NCI-H2029 treated with DMSO at 0.1 percent for 48 hours (cell line): ENCODE measurements at places on chromosomes 12 and 14.

GRCh38 chr14:96587823-96588385, 85.7 kb downstream of the PAPOLA start:
- DNase-seq, result no peak

DNA sequence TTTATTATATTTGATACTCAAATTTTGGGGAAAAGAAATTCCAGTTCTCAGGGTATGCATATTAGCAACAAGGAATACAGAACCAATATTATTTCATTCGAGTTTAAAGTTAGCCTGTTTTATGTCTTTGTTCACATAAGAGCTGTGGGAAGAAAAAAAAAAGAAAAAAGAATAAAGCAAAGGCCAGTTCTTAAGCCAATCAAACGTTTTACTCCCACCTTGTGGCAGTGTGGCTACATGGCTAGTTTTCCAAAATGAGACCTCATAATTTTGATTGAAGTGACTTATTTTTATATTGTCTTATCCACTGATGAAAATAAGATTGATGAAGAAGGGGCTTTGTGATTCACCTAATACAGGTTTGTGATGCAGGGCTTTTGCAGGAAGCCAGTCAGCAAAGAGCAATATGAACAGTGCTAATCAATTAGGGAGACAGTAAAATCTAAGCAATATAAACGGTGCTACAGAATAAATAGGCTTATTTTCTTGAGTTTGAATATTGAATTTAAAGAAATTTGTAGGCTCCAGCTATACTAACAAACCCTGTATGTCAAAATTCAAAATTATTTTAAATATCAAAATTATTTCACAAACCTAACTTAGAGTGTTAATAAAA, 624.1 kb upstream of the FOXG1 start:
- DNase-seq, result no peak

GRCh38 chr12:112843287-112843686, 51.7 kb downstream of the RPH3A start:
- no peak for DNase-seq

DNA sequence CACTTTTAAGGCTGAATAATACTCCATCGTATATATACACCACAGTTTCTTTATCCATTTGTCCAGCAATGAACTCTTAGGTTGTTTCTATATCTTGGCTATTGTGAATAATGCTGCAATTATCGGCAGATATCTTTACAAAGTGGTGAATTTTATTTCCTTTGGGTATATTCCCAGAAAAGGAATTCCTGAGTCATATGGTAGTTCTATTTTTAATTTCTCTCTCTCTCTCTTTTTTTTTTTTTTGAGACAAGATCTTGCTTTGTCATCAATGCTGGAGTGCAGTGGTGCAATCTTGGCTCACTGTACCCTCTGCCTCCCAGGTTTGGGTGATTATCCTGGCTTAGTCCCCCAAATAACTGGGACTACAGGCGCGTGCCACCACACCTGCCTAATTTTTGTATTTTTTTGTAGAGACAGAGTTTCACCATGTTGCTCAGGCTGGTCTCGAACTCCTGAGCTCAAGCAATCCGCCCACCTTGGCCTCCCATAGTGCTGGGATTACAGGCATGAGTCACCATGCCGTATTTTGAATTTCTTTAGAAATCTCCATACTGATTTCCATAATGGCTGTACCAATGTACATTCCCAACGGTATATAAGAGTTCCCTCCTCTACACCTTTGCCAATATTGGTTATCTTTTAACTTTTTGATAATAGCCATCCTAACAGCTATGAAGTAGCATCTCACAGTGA, 98.4 kb downstream of the EFCAB11 start:
- DNase-seq, result no peak

DNA sequence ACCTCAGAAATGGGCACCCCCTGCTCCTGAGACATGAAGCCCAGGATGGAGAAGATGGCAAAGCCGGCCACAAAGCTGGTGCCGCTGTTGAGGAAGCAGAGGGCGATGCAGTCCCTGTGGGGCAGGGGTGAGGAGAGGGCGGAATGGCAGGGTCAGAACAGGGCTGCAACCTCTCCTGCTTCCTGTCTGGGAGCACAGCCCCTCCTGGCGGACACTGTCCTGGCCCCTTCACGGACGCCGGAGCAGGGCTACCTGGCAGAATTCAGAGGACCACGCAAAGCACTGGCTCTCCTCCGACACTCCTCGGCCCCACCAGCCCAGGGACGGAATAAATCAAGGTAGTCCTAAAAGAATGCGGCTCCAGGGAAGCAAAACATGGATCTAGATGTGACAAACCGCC, 12.4 kb upstream of the SLC6A12 start:
- DNase-seq, result no peak

- DNase-seq, result no peak
Observed at GRCh38 chr14:61308198-61308597, 13.2 kb upstream of the PRKCH start.

GRCh38 chr12:116265351-116266147, 11.9 kb downstream of the MED13L start:
- DNase-seq, result no peak

- no peak for DNase-seq
Observed at GRCh38 chr12:71220260-71220659, 62.5 kb upstream of the TSPAN8 start.

DNA sequence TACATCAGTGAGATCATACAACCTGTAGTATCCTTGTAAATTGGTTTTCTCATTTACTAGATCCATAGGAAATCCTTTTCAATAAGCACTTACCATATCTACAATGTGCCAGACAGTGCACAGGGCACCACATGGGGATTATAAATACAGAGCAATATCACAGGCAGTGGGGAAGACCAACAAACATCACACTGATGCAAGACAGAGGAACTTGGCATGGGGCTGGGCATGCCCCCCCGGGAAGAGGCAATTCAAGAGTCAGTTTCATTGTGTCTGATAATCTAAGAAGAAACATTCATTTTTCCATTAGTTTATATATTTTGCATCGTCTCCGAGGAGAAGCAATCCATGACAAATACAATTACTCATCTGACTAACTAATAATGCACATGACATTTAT, 16.2 kb downstream of the NT5DC3 start:
- DNase-seq, result no peak

DNA sequence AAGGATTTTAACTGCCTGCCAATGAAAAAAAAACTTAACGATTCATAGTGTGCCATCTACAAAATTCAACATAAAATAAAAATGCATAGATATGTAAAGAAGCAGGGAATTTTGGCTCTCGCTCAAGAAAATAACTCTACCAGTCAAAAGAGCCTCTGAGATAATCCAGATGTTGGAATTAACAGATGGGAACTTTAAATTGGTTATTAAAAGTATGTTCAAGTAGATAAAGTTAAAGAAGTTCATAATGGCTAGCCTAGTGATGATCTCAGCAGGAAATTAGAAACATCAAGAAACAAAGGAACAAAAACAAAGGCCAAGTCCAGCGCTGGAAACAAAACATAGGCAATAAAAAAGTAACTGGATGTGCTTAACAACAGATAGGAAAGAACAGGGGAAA, 23.1 kb downstream of the PIK3C2G start:
- DNase-seq, result no peak

- no peak for DNase-seq
Observed at GRCh38 chr12:130920723-130921381, 32.9 kb upstream of the ADGRD1 start.

GRCh38 chr14:105182296-105183020, 1.3 kb upstream of the NUDT14 start:
- DNase-seq, result no peak

GRCh38 chr12:77087427-77087826, 22.1 kb upstream of the E2F7 start:
- DNase-seq, result no peak

DNA sequence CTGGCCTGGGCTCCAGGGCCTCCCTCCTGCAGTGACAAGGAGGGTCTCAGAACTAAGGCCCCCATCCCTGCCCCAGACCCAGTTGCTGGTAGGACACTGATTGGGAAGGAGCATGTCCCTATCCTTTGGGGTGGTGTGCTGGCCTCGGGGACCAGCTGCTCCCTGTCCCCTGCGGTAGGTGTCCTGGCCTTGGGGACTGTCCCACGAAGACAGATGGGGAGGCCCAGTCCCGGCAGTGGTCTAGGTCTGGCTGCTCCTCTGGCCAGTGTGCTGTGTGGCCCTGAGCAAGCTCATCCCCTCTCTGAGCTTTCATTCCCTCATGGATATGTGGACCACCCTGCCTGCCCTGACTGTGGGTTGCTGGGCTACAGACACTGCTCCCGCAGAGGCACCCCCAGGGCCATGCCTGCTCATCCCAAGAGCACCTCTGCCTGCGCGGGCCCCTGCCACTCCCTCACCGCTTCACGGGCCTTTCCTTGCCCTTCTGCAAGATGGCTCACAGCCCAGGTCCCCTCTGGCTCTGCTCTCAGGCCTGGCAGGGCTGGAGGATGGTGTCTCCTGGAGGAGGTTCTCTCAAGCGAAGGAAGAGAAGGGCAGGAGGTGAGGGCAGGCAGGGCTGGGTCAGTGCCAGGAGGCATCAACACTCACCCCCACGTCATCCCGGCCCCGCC, 12.5 kb downstream of the AHNAK2 start:
- no peak for DNase-seq

- no peak for DNase-seq
Observed at GRCh38 chr12:98359856-98360255, 155.5 kb upstream of the TMPO start.

DNA sequence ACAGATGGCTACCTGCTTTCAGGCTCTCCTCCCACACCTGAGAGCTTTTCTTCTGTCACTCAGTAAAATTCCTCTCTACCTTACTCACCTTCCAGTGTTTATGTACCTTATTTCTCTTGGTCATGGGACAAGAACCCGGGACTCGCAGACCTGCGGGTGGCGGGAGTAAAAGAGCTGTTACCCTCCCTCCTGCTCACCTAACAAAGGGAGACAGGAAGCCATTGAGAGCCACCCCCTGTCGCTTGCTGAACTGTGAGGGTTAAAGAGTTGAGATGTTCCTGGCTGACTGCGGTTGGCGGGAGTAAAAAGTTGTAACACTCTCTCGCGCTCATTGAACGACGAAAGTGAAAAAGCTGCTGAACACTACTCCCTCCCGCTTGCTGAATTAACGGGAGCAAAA, 1935.1 kb upstream of the FLRT2 start:
- DNase-seq, result no peak

DNA sequence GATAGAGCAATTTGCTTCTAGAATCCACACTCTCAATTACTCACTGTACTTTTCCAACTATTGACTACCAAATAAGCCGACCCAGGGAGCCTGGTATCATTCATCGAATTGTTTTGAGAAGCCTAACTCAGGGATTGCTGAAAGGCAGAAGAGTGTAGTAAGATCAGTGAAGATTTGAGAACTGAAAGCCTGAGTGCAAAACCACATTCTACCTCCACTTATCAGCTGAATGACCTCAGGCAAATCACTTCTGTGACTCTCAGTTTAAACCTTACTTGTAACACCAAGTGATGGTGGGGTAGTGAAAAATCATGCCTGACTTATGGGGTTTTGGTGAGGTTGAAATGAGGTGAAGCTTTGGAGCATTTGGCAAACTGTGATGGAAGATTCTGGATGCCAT, 126.1 kb upstream of the MAX start:
- no peak for DNase-seq

- no peak for DNase-seq
Observed at GRCh38 chr12:46442738-46443137, 70.2 kb upstream of the SLC38A2 start.

DNA sequence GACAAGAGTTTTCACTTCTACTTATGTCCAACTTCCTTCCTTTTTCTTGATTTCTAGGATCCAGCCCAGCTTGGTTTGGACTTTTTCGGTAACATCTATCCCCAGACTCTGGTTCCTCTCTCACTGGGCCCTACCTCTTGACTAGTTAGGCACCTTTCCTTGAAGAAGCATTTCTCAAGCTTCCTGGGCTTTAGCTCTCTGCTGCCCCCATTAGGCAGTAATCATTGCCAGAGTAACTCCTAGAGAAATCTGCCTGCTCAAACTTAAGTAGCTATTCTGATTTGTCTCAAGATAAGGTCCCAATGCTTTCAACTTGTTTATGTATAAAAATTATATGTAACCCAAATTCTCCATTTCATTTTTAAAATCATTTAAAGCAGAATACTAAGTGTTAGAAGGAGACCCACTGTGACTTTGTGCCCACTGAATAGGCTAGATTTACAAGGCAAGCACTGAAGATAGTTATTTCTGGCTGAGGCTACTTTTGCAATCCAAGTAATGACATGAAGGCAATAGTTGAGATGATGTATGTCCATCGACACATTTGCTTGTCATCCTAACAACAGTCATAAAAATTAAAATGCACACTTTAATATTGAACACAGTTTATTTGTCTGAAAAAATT, 275.0 kb upstream of the G2E3 start:
- no peak for DNase-seq

DNA sequence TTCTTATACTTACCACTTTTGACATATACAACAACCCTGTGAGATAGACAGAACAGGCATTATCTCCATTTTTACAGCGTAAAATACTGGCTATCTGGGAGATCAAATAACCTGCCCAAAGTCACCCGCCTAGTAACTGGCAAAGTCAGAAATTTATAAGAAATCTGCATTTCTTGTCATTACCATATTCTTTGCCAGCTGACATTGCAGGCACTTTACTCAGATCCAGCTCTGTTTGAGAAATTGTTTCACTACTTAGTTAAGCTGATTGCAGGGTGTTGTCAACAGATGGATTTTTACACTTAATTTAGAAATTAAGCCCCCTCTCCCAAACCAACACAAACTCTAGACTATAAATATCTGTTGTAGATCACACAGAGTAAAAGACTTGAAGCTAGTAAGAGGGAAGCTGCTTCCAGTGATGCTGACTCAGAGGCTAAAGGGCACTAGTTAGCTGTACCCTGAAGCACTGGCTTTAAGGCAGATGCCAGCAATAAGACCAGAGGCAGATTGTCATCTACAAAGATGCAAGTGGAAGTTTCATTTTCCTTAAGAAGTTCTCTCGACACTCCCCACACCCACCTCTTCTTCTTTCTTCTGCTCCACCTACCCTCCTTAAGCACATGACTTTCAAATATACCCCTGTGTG, 153.1 kb downstream of the ANO6 start:
- no peak for DNase-seq

DNA sequence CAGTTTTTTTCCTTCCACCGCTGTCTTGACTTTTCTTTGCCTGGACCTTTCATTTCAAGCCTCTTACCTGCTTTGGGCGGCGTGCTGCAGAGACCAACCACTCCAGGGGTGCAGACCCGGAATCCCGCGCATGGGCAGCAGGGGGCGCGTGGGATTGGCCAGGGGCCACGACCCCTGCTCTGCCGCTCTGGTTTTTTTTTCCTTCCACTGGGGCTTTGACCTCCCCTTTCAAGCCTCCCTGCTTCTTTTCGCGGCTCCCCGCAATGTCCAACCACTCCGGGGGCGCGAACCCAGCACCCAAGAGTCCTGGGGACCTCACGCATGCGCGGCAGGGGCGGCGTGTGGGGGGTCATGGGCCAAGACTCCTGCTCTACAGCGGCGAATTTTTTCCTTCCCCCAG, 325.1 kb downstream of the ALG10 start:
- DNase-seq, result no peak

- no peak for DNase-seq
Observed at GRCh38 chr12:18580291-18580690, 157.5 kb downstream of the PLCZ1 start.

GRCh38 chr14:104104076-104104901, 18.8 kb downstream of the ASPG start:
- no peak for DNase-seq

GRCh38 chr12:113083863-113084435, 27.4 kb downstream of the DTX1 start:
- DNase-seq, result no peak
